NCI-H2029 (cell line): ENCODE measurements at places on chromosomes 2 and 18.
A peak's percentile ranks its signal among the peaks of the same experiment; 100 is the strongest.

- no peak for DNase-seq
These were observed 42.9 kb downstream of the WDR75 start for GRCh38 chr2:189483980-189484740.

GRCh38 chr2:117058366-117058765, 756.1 kb upstream of the DDX18 start:
- DNase-seq: no peak

DNA sequence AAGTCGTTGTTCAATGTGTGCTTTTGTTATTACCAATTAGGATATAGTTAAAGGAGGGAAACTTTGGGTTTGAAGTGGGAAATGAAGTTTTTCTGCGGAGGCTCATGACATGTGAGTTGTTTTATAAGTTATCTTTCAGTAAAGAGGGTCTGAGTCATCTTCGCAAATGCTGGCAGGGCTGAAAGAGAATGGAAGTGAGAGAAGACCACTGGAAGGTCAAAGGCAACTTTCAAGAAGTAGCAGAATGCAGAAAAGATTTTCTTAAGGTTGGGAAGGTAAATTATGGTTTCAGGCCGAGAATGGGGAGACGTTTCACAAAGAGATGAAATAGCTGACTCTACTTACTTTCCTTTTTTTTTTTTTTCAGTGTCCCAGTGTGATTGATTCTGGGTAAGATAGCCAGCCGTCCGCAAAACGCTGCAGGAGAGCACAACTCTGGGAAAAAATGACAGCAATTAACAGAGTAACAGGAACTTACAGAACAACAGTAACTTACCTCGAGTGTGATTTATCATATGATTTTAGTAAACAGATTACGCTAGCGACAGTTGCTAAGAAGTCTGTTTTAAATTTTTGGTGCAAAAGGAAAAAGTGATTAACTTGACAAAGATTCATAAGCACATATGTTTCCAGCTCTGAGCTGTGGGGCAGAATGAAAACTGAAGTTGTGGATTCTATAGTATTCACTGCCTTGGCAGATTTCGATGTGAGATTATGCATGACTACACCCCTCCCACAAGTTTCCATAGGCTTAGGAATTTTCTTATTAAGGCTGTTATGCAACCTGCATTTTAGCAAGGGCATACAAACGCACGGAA, 46.8 kb upstream of the ACTR3 start:
- DNase-seq: no peak

- no peak for DNase-seq
These were observed 457.0 kb upstream of the HNMT start for GRCh38 chr2:137507237-137507636.

- no peak for DNase-seq
These were observed 50.8 kb downstream of the TWIST2 start for GRCh38 chr2:238898534-238899281.

DNA sequence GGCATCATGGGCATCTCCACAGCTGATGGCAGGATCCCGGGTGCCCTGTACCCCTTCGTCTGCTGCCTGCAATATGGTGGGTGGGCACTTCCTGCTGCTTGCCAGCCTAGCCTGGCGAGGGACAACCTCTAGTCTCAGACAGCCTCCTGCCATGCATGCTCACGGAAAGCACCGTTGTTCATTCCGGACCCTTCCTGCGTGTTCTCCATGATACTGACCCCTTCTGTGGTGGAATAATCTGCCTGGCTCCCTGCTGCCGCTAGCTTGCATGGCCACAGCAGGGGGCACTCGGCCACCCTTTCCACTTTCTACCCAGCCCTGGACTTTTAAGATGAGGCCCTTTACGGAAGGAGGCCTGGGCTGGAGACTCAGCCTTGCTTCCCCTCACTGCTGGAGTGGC, 12.0 kb downstream of the PCARE start:
- DNase-seq: no peak

DNA sequence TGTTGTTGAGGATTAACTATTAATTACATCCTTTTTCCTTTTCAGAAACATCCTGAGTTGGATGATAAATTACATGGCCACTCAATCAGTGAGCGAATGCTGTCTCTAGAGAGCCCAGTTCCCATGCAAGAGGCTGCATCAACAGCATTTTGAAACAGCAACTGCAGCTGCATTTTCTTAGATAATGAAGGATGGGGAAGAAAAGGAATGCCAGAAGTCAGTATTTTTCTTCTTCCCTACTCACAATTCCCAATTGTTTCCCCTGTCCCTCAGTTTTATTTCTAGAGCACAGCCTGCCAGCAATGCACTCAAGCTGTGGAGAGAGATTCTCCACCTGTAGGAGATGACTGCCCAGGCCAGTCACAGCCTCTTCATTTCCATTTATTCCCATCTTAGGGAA, 6.9 kb downstream of the SCN7A start:
- DNase-seq: no peak

DNA sequence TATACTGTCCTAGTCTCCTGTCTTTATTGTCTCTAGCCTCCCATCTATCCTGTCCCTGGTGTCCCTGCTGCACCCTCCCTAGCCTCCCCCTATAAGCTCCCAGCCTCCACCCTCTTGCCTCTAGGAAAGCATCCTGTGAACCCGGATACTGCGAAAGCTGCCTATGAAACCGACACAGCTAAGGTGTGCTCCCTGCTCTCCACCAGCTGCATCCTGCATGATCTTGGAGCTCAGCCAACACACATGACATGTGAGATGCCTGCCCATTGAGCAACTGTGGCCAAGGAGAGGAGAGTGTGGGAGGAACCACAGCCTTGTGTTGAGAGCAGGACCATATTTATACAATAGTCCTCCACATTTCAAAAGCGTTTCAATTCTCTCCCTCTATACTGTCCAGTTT, 187.1 kb downstream of the ZBTB7C start:
- DNase-seq: peak; percentile 96

DNA sequence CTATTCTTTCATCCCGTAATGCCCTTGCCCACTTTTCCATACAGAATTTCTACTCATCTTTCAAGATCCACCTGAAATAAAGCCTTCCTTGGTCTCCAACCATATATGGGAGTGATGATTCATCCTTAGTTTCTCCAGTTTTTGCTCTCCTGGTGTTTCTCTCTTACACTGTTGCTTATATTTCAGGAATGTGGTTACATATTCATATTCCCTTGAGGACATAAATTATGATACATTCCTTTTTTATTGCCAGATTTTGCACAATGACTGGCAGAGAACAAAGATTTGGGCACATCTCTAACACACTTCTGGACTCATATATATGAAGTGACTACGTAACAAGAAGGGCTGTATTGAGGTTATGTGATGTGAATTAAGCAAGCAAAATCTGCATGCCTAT, 1573.4 kb upstream of the NXPH2 start:
- DNase-seq: no peak

DNA sequence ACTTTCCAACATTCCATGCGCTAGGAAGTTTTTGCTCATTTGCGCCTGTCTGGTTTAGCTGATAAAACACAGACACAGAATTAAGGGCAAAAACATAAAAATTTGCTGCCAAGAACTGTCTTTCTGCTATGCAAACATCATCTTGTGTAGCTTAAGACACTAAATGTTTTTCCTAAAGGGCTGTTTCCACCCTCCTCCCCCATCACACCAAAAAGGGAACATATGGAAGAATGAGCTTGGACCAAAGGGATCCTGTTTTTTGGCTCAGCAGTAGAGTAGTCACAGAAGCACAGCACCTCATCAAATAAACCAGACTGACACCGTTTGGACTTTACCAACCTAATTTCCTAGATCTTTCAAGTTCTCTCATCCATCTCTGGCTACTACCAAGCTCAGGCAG, 210.1 kb downstream of the ZNF521 start:
- DNase-seq: no peak

- DNase-seq: peak; percentile 47
These were observed 787.9 kb upstream of the FANCL start for GRCh38 chr2:59029058-59029457.

DNA sequence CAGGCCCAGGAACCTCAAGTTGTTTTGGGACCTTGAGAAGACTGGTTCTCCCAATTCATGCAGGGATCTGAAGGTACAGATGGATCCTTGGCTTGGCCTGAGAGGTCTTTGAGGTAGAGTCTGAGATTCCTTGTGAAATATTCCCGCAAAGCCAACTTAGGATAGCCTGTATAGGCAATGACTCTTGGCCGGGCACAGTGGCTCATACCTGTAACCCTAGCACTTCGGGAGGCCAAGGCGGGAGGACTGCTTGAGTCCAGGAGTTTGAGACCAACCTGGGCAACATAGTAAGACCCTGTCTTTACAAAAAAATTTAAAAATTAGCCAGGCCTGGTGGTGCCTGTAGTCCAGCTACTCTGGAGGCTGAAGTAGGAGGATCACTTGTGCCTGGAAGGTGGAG, 40.4 kb downstream of the ANKMY1 start:
- DNase-seq: no peak

DNA sequence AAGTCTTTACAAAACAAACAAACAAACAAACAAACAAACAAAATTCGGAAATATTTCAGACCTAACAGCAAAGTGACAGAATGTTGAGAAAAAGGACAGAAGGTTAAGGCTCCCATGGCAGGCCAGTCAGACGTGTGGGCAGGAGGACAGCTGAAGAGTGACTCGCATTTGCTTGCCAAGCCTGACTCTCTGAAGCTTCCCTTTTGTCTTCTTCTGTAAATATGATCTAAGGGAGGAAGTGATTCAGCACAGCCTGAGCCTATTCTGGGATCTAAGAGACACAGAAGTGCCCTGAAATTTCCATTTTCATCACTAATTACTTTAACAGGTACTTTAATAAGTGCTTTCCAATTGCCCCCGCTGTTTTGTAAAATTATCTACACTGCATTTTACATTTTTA, 134.0 kb upstream of the LYPD1 start:
- peak; percentile 81 for DNase-seq

GRCh38 chr2:151681051-151681450, 53.2 kb downstream of the NEB start:
- no peak for DNase-seq

- no peak for DNase-seq
These were observed 1.2 kb downstream of the ZNF514 start for GRCh38 chr2:95158441-95158840.

- no peak for DNase-seq
These were observed 237.3 kb downstream of the OSR1 start for GRCh38 chr2:19120941-19121750.

- no peak for DNase-seq
These were observed 550.1 kb downstream of the SPAG16 start for GRCh38 chr2:213834331-213834730.

- no peak for DNase-seq
These were observed 20.4 kb downstream of the FMNL2 start for GRCh38 chr2:152355409-152355831.

GRCh38 chr18:77899972-77900754, 650.5 kb downstream of the GALR1 start:
- DNase-seq: peak; percentile 22

- no peak for DNase-seq
These were observed 116.0 kb downstream of the LTBP1 start for GRCh38 chr2:33062665-33063250.
